ENCODE measurements at places on chromosomes 13 and 19.
A peak's percentile ranks its signal among the peaks of the same experiment; 100 is the strongest.

DNA sequence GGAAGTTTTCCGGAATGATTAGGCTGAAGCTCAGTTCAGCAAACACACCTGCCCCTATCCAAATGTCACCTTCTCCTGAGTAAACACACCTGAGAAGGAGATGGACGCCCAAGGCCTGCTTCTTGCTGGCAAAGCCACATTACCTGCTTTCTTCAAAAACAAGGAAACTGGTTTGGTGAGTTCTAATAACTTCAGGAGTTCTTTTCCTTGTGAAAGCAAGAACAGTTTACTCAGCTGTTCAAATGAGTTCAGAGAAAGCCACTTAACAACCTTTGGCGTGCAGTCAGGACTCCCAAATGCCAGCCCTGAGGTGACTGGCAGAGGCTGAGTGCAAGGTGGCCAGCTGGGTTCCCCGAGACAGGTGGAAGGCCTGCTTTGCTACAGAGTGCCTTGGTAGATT, 160.5 kb downstream of the STK24 start:
- no peak for DNase-seq

GRCh38 chr13:82002710-82003109, 1661.8 kb upstream of the SPRY2 start:
- no peak for DNase-seq

DNA sequence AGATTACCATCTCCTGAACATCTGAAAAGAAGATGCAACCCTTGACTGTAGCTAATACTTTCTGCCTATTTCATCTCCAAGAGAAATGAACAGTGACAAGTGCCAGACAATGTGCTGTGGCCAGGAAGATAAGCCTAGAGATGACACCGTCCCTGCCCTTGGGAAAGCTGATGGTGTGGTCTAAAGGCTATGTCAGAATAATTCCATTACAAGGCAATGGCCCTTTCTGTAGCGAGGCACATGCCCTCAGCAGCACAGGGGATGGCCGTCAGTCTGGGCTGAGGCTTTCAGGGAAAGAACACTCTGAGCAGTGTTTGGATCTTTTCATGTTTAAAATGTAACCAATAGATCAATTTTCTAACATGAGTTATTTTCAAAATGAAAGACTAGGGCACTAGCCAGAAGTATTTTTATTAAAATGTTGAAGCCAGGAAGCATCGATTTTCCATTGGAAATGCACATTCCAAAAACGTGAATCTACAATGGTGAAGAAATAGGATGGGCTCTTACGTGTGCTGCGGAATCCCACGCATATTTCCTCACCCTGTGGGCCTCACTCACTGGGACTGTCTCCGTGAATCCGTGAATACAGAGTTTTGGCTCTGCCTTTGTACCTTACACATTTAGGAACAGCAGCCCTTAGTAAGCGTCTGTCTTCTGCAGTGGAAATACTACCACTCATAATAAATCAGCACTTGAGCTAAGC, 22.0 kb downstream of the COL4A1 start:
- DNase-seq = no peak

DNA sequence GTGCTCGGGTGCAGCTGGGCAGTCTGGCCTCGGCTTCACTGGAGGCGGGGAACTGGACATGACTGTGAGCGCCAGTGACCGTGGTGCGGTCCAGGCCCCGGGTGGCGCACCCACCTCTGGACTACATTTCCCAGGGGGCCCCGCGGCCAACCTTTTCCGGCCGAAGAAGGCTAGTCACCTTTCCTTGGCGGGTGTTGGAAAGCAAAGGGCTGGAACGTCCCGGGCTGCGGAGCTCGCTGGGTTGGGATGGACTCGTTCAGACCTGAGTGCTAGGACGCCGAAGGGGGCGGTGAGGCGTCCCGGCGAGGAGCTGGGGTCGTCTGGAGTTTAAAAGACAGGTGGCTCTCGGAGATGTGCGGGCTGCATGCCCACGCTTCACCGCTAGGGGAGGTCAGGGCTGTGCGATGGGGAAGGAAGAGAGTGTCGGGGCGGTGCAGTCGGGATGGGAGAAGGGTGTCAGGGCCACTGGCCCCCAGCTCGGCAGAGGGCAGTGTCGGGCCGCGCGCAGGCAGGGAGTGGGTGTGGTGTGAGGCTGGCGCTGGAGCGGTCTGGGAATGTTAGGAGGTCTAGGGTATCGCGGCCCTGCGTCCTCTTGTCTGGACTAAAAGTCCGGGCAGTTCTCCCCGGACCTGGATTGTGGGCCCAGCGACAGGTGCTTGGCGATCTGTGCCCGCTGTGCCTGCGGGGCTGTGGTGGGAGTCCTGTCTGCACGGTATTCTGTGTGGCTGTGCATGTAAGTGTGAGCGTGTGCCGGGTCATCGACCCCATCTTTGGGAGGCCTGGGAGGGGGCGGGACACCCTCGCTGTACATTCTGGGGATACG, 57.1 kb downstream of the ZNF568 start:
- peak; percentile 55 for DNase-seq

GRCh38 chr13:113915786-113916329, 52.0 kb upstream of the GAS6 start:
- no peak for DNase-seq

DNA sequence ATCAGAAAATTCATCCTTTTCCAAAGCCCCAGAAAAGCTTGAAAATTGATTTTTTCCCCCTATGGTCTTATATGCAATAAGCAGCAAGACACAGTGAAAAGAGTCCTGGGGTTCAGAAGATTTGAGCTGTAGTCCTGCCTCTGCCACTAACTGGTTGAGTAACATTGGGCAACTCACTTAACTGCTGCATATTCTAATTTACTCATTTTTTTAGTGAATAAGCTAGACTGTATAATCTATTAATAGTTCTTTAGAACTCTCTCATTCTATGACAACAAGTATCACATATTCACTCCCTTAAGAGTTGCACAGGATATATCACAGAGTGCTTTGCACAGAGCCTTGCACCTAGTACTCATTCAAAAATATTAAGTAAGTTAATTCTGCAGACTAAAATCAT, 110.8 kb downstream of the STOML3 start:
- no peak for DNase-seq

GRCh38 chr19:39150807-39151600, 25.4 kb downstream of the PAK4 start:
- no peak for DNase-seq

GRCh38 chr19:49887665-49888509, 8.8 kb downstream of the IL4I1 start:
- DNase-seq = no peak

GRCh38 chr19:41688687-41689086, 617 bp upstream of the CEACAM7 start:
- no peak for DNase-seq

GRCh38 chr13:112159575-112160547, 92.9 kb downstream of the SOX1 start:
- no peak for DNase-seq

GRCh38 chr13:111344471-111345191, 24.2 kb downstream of the TEX29 start:
- DNase-seq = peak; percentile 71

DNA sequence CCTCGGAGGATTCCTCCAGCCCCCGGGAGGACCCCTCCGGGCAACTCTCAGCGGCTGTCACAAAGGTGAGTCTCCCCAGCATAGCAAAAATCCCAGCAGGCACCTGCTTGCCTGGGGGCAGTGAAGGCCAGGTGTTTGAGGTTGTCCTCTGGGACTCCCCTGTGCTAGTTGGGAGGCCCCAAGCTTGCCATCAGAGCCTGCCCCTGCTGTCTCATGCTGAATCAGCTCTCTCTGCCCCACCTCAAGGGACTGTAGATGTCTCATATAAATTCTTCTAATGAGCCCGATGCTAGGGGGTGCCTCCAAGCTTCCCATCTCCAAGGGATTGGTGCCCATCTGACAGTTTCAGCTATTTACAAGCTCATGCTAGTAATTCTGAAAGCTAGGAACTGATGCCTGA, 53.6 kb downstream of the NWD1 start:
- DNase-seq = no peak

- DNase-seq = no peak
These were observed 8.5 kb downstream of the TMEM150B start for GRCh38 chr19:55316646-55317045.

DNA sequence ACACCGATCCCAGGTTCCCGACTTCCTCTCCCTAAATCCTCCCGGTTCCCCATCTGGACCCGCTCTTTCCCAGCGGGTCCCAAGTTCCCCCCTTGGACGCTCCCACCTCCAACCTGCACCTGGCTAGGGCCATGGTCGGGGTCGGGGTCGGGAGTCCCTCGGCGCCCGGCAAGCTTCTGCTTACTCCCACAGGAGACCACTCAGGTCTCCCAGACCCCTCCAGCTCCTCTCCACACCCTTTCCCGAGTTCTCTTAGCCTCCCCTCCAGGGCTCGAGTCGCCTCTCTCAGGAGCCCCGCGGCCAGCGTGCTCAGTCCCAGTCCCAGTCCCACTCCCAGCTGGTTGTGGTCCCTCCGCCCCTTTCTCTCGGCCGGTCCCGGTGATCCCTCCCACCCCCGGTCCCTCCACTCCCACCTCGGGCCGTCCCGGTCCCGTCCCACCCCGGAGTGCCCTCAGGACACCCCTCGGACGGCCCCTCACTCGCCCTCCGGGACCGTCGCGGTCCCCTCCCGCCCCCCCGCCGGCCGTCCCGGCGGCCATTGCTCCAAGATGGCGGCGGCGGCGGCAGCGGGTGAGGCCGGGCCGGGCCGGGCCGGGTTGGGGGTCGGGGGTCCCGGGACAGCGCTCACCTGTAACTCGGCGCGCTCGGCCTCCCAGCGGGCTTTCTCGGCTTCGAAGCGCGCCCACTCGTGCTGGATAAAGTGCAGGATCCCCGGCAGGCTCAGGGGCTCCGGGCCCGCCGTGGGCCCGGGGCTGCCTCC, at the start of gene FKRP:
Gene FKRP, plus strand, starts transcription at position 537 of the 760 bp plus-strand sequence. CDS start 9,394 bp downstream, outside the sequence.
- DNase-seq = no peak

- no peak for DNase-seq
These were observed 29.7 kb downstream of the MIPEP start for GRCh38 chr13:23859455-23859854.

- DNase-seq = no peak
These were observed 503.1 kb downstream of the DIAPH3 start for GRCh38 chr13:59660582-59660981.

- DNase-seq = no peak
These were observed 7.8 kb upstream of the UBL3 start for GRCh38 chr13:29858231-29858630.

All from neuronal stem cell (in vitro differentiated cells).